ENCODE measurements at places on chromosomes 16 and 17.

- DNase-seq = no peak
These were observed 1.6 kb downstream of the UBALD1 start for GRCh38 chr16:4612977-4613635.

GRCh38 chr17:80219013-80219762, 945 bp downstream of the SGSH start:
- DNase-seq = peak; percentile 99

GRCh38 chr16:30381291-30382041, 895 bp downstream of the SEPTIN1 start:
- DNase-seq = no peak

GRCh38 chr16:82567175-82567574, 59.6 kb upstream of the CDH13 start:
- no peak for DNase-seq

- DNase-seq = no peak
These were observed 32.9 kb upstream of the SKAP1 start for GRCh38 chr17:48462946-48463345.

DNA sequence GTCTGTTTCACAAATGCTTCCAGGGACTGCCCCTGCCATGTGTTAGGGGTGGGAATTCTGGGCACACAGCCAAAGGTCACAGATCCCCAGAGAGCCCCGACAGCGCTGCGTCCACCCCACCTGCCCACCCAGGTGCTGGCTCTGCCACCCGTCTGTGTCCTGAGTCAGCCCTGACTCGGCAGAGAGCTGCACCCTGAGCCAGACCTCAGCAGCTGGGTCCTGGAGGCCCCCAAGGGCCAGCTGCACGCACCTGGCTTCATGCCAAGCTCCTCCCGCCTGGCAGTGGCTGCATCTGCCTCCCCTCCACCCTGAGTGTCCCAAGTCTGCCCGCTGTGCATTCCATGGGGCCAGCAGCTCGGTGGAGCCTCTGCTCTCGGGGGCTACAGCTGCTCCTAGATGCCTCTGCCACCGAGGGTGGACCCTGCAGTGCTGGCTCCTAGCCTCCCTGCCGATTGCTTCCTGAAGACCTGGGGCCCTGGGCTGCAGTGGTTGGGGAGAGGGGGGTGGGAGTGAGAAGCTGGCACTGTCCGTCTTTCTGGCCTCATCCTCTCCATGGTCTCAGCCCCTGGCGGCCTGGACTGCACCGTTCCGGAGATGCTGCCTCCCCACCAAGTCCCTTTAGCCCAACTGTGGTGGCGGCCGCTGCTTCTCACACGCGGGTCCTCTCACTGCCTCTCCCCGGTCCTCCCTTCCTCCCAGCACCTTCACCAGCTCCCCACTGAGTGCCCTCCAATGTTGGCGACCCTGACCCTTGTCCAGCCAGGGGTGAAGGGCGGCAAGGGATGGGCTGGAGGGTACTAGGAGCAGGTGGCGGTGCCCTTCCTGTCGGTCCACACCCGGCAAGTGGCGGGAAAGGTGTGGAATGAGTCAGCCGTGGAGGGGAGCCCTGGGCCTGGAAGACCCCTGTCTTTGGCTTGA, 3.0 kb downstream of the SECTM1 start:
- DNase-seq = no peak

DNA sequence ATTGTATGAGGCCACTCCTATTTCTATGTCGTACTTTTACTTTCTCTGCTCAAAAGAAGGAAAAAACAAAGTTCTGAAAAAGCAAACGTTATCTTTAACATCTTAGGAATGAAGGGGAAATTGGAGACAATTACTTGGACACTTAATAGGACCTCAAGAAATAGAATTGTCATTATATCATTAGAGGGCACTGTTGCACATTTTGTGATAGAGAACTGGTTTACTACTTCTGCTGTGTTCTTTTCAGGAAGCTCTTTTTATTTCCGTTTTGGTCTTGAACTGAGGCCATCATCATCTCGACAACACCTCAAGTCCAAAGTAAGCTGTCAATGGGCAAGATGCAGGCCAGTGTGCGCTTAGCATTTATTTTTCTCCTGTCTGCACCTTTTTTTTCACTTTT, 14.6 kb downstream of the COG4 start:
- peak; percentile 66 for DNase-seq

- DNase-seq = no peak
These were observed 93.9 kb upstream of the CORO6 start for GRCh38 chr17:29716566-29716965.

- no peak for DNase-seq
These were observed 1.1 kb downstream of the DNASE1 start for GRCh38 chr16:3655396-3656159.

- no peak for DNase-seq
These were observed 548.0 kb downstream of the WWOX start for GRCh38 chr16:78647491-78647890.

GRCh38 chr16:57256601-57257395, 11.7 kb downstream of the ARL2BP start:
- DNase-seq = no peak

- no peak for DNase-seq
These were observed 16.7 kb downstream of the MGRN1 start for GRCh38 chr16:4641306-4641687.

- DNase-seq = no peak
These were observed 374.0 kb downstream of the GRIN2A start for GRCh38 chr16:9808210-9808609.

DNA sequence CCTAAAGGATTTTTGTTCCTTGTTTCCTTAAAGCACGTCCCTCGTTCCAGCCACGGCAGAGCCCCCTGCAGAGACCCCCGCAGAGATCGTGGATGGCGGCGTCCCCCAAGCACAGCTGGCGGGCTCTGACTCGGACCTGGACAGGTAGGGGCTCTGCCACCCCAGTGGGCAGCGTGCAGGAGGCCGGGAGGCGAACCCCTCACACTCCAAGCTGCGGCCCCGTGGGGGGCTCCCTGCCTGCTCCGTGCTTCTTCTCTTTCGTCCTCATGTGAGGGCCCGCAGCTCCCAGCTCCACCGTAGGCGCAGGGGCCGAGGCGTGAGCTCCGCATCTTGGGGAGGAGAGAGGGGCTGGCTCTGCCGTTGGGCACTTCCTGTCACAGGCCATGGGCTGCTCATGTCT, 8.5 kb downstream of the TELO2 start:
- no peak for DNase-seq

- peak; percentile 47 for DNase-seq
These were observed 751 bp downstream of the DCAF7 start for GRCh38 chr17:63550817-63551639.

DNA sequence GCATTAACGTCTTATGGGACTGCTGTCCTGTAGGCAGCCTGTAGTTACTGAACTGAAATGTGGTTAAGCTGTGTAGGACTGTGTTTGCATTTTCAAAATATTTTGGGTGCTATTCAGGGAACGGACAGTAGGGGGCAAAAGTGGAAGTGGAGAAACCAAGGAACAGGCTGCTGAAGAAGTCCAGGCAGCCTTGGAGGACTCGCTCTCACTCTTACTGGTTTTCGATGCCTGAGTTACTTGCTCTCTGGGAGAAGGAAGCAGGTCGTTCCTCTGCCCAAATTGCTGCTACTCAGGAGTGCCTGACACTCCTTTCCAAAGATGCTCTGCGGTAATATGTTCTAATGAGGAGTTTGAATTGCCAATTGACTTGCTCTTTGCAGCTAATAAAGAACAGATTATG, 64.5 kb upstream of the RBFOX1 start:
- DNase-seq = peak; percentile 24

DNA sequence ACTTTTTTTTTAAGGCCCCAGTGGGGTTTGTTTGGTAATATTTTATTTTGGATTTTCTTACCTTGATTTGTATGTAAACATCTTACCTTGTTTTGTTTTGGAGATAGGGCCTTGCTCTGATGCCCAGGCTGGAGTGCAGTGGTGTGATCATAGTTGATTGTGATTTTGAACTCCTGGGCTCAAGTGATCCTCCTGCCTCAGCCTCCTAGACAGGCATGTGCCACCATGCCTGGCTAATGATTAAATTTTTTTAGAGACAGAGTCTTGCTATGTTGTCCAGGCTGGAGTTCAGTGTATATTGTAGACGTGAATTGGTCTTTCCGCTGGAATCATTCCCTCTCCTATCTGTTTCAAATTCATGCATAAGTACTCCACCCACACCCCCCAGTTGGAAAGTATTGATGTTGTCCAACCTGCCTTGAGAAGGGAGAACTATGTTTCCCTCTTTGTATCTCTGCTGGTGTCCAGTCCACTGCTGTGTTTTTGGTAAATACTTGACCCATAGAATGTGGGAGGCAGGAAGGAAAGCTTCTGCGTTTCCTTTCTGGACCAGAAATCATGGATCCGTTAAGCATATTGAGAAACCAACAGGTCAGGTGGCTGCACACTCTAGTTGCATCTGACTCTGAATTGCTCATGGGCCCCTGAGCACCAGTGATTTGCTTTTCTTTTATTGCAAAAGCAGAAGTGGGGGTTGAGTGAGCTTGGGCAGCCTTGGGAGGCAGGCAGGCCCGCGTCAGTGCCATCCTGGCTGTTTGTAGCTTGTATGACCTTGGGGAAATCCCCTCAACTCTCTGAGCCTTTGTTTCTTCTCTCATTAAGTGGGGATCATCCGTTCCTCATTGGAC, 25.0 kb downstream of the RMI2 start:
- DNase-seq = no peak

- no peak for DNase-seq
These were observed 512.7 kb upstream of the C16orf82 start for GRCh38 chr16:26554030-26554429.

GRCh38 chr17:82222816-82223215, 6.0 kb upstream of the SLC16A3 start:
- no peak for DNase-seq

GRCh38 chr17:74277935-74278334, 3.9 kb downstream of the DNAI2 start:
- no peak for DNase-seq

DNA sequence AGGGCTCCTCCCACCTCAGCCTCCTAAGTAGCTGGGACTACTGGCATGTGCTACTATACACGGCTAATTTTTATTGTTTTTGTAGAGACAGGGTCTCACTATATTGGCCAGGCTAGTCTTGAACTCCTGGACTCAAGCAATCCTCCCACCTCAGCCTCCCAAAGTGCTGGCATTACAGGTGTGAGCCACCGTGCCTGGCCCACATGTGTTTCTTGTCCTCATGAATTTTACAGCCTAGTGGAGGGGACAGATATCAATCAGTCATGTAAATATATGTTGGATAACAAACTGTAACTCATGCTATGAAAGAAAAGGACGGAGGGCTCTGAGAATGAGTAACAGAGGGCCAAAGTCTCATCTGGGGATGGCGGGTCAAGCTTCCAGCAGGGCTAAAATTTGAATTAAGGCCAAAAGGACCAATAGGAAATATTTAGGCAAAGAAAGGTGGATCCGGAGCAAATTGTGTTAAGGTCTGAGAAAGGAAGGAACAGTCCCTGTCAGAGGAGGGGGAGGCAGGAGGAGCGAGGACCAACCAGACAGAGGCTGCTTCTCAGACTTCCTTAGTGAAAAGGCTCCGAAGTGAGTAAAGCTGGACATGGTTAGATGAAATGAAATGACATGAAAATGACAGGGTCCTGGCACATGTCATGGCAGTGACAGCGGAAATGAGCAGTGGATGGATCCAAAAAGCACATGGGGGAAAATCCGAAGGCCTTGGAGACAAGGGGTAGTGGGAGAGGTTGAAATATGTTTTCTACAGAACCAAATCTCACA, 3.8 kb downstream of the PDZD9 start:
- DNase-seq = no peak

DNA sequence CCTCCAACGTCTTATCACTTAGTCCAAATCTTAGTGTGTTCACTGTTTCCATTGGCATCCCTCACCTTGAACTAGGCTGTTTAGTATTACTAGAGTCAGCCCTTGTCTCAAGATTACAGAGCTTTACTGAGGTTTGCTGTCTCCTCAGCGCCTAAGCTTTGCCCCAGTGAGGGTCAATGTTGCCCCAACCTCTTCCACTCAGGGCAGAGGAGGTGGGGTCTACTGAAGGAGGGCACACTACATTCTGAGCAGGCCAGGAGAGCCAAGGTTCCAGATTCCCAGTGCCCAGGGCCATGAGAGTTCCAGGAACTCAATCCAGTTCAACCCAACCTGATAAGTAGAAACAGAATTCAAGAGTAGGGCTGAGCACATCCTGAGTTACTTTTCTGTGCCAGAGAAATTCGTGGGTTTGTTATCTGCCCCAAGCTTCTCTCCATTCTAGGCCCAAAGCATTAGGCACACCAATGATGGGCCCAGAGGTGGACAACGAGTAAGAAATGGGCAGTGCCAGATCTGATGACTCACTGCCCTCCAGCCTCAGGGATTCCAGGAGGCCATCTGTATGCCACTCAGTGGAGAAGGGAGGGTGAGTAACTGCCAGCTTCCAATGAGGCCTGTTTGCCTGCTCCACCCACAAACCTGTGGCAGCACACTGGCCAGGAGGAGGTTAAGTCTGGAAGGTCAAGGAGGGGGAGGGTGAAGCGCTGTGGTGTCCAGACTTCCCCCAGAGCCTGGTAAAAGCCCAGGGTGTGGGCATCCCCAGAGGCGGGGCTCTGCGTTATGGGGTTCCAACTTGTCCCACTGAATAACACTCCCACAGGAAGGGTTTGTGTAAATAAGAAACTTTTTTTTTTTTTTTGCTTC, 8.2 kb downstream of the TUBG2 start:
- DNase-seq = no peak

DNA sequence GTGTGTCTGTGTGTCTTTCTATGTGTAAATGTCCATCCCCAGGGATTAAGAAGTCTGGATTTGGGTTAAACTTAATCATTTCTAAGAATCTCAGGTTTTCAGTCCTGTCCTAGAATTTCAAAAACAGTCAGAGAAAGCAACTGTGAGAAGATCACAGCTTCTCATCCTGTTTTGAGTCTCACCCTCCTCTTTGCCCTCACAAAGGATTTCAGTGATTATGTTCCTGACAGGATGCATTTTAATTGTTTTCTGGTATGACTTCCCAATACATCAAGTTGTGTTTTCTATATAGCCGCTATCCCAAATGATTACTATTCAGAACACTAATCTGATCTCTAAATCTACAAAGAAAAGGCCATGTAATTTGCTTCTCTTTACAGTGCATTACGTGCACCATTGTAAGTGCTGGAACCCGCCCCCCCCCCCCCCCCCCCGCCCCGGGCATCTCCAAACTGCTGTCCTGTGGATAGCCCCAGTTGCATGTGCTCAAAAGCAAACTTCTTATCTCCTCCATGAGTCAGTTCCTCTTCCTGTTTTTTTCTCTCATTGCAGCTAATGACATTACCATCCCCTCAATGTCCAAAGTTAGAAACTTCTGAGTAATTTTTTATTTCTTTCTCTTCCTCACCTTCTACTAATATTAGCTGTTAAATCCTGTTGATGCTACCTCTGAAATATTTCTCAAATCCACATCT, 73.9 kb downstream of the CDH13 start:
- DNase-seq = peak; percentile 50

DNA sequence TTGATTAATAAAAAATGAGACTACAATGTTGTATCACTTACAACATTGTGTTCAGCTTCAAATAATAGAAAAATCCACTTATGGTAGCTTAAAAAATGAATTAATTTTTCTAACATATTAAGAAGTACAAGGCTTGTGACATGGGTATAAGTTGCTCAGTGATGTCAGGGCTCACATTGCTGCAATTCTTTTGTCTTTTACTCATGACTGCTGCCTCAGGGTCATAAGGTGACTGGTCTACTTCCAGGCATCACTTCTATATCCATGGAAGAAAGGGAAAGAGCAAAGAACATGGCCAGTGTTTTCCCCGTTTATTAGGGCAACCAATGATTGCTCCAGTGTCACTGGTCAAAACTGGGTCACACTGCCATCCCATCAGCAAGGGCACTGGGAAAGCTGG, 295.3 kb downstream of the MAP2K4 start:
- no peak for DNase-seq

GRCh38 chr16:19842426-19843157, 42.1 kb downstream of the GPRC5B start:
- DNase-seq = no peak

GRCh38 chr17:38556239-38556638, 49.5 kb downstream of the SRCIN1 start:
- no peak for DNase-seq

- no peak for DNase-seq
These were observed 23.4 kb downstream of the SMURF2 start for GRCh38 chr17:64638552-64639203.
